ENCODE measurements at places on chromosomes 5 and 9. TPM values are rescaled to one million over a fixed set of nuclear protein-coding genes. Genes with fewer than 3 reads are reported as not detected.

The TRIM36 gene
- polyA plus RNA-seq, result 0.06 TPM

The WHRN gene
- 19.4 TPM for polyA plus RNA-seq

The GABRA1 gene
- not detected for polyA plus RNA-seq

The CREBRF gene
- 29.7 TPM for polyA plus RNA-seq

The CARD6 gene
- polyA plus RNA-seq, result 0.72 TPM

The SEMA6A gene
- polyA plus RNA-seq, result not detected

GRCh38 chr9:68750255-68750654 lies 45.2 kb downstream of the PIP5K1B start:
- H3K27me3 ChIP-seq, result no peaks in the 10 kb centered on the region
- H3K27ac ChIP-seq, result no peak overlapping the region
- H3K4me3 ChIP-seq, result no peak overlapping the region
- H3K36me3 ChIP-seq, result no peaks in the 10 kb centered on the region
- DNase-seq, result no peak

DNA sequence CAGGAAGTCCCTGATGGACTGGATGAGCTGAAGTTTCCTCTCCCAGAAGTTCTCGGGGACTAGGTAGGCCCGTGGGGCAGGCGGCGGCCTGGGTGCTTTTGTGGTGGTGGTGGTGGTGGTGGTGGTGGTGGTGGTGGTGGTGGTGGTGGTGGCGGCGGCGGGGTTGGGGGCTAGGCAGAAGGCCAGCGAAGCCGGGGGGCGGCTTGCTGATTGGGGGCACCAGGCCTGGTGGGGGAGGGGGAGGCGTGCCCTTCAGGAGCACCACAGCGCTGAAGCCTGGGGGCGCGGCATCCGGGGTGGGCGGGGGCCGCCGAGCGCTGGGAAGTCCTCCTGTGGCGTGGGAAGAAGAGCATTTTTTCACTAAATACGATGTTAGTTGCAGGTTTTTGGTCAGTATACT lies 26.9 kb downstream of the SPATA31C1 start:
- H3K36me3 ChIP-seq, result no peaks in the 10 kb centered on the region
- H3K27ac ChIP-seq, result no peak overlapping the region
- DNase-seq, result no peak
- no peaks in the 10 kb centered on the region for H3K27me3 ChIP-seq
- H3K4me1 ChIP-seq, result no peaks in the 10 kb centered on the region

DNA sequence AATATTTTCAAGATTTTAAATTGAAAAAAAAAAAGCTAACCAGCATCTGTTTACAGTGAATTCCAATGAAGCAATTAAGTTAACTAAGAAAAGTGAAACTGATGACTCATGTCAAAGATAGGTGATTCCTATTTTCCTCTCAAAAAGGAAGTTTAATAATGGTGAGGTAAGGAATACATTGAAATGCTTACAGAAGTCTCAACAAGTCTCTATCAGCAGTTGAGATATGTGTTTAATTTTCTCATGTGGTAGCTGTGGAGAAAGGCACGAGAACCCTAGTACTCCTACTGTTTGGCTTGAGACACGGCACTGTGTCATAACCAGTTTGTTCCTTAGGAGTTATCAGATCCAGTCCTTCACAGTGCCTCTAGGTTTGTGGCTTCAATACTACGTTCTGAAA lies 114.5 kb downstream of the SLC25A46 start:
- no peaks in the 10 kb centered on the region for H3K4me1 ChIP-seq
- DNase-seq, result no peak
- H3K36me3 ChIP-seq, result no peaks in the 10 kb centered on the region
- no peaks in the 10 kb centered on the region for H3K27me3 ChIP-seq
- H3K4me3 ChIP-seq, result no peak overlapping the region

DNA sequence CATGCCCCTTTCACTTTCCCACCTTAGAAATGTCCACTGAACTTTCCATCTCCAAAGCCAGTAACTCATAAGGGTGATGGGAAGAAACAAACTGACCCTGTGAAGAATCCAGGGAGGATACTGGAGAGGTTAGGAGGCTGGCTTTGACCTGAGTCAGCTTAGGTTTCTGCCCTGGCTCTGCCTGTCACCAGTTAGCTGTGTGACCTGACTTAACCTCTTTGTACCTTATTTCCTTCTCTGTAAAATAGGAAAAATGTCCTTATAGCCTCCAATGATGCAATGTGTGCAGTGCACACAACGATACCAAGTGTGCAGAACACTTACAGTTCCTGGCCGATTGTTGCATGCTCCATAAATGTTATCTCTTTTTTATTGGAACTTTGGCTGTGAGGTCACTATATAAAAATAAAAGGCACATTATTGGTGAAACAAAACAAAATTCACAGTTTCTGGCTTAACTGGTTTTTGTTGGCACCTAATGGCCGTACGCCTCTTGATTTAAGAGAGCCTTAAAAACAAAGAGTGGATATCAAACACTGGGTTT lies 37.8 kb downstream of the GABRP start:
- no peaks in the 10 kb centered on the region for H3K36me3 ChIP-seq
- no peak overlapping the region for H3K27ac ChIP-seq
- no peak for DNase-seq

DNA sequence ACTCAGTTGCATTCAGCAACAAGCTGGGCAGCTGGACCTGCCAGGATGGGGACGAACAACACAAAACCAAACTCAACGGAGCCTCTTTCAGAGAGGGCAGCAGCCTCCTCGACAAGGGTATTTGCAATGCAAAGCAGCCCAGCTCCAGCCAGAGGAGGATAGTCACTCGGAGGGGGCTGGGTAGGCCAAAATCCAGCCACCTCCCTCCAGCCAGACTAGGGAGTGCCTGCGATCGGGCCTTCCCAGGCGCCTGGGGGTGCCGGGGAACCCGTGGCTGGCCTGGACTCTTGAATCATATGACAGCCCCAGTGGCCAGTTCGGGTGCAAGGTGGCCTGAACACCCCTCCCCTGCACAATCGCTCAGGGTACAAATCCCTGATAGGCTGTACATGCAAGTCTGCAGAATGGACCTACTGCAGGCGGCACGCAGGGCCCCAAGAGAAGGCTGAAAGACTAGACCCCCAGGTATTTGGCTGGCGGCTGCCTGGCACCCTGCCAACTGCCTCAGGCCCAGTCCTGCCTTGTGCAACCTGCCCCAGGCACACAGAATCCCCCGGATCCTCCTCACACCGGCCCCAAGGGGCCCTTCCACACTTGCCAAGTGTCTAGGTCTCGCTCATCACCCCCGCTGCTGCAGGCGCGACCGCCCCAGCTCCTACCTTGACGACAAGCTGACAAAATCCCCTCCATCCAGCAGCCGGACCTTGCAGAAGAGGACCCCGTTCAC lies 1.3 kb downstream of the EEIG1 start:
- peak; percentile 70 for DNase-seq
- no peaks in the 10 kb centered on the region for H3K27me3 ChIP-seq
- no peaks in the 10 kb centered on the region for H3K36me3 ChIP-seq
- H3K4me1 ChIP-seq, result peaks cover 74% of the 10 kb centered on the region

DNA sequence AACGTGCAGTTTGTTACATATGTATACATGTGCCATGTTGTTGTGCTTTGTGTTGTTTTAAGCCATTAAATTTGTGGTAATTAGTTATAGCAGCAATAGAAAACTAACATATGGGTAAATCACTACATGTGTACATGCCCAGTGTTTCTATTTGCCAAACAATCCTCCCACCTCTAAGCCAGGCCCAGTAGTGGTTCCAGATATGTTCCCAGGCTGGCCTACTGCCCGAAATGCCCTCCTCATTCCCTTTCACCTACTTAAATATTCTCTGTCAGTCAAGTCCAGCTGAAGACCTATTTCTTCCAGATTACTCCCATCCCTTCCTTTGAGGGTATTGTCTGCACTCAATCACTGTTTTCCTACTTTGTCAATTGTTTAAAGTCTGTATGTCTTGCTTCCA lies 24.1 kb upstream of the AGGF1 start:
- no peaks in the 10 kb centered on the region for H3K27me3 ChIP-seq
- DNase-seq, result no peak
- H3K27ac ChIP-seq, result no peak overlapping the region
- H3K4me1 ChIP-seq, result no peaks in the 10 kb centered on the region

DNA sequence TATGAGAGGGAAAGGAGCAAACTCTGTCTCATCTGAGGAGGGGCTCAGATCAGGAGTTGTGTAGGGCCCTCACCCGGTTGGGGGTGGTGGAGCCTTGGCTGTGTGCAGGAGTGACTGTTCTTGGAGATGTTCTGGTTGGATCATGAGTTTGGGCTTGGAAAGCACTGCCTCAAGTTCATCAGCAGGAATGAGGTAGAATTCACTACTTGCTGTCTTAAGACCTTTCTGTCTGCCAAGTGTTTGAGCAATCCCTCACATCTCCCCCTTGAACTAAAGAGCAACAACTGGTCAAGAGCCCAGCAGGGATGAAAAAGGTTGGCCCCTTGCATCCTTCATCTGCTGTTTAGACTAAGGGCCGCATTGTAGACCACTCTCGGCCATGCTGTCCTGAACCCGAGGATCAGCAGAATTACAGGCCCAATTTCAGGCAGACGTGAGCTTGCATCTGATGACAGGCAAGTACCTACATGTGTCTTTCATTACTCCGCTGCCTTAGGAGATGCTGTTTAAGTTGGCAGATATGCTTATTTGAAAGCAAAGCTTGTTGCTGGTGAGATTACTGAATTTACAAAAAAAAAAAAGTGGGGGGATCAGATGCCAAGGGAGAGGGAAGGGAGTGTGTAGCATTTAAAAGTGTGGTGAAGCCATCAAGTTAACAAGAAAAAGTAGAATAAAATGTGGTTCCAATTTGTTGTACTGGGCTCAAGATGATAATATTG lies 36.4 kb downstream of the PIK3R1 start:
- H3K4me1 ChIP-seq, result peaks cover 34% of the 10 kb centered on the region
- H3K36me3 ChIP-seq, result no peaks in the 10 kb centered on the region
- no peak overlapping the region for H3K4me3 ChIP-seq
- no peak for DNase-seq
- no peaks in the 10 kb centered on the region for H3K27me3 ChIP-seq

- peaks cover 51% of the 10 kb centered on the region for H3K4me1 ChIP-seq
- H3K36me3 ChIP-seq, result no peaks in the 10 kb centered on the region
- peak overlapping the region; percentile 18 for H3K4me3 ChIP-seq
- H3K27me3 ChIP-seq, result no peaks in the 10 kb centered on the region
- DNase-seq, result peak; percentile 91
- H3K27ac ChIP-seq, result peak overlapping the region; percentile 47
These were observed 3.0 kb upstream of the FUT7 start for GRCh38 chr9:137034709-137035506.

DNA sequence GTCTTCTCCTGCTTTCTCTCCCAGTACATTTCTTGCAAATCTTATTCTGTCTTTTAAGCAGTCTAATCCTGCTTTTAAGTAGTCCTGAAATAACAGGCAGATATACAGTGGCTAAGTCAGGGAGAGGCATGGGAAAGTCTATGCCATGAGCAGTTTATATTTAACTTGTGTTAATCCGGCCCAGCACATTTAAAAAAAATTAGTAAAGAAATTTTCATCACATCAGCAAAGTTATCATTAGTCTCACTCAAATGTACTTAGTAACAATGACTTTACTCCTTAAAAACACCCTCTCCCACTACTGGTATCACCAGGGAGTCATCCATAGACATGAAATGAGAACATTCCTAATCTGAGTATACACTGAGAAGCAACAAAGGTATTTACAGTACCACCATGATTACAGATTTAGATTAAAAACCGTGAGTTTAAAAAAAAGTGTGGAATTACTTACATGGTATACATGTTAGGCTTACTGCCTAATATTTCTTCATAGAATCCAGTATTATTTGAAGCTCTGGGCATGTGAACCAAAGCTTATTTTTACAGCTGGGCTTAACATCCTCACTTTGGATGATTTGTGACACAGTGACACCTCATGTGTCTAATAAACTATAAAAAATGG lies 75.9 kb upstream of the DAB2 start:
- no peaks in the 10 kb centered on the region for H3K27me3 ChIP-seq
- no peak for DNase-seq
- H3K36me3 ChIP-seq, result no peaks in the 10 kb centered on the region
- no peaks in the 10 kb centered on the region for H3K4me1 ChIP-seq

DNA sequence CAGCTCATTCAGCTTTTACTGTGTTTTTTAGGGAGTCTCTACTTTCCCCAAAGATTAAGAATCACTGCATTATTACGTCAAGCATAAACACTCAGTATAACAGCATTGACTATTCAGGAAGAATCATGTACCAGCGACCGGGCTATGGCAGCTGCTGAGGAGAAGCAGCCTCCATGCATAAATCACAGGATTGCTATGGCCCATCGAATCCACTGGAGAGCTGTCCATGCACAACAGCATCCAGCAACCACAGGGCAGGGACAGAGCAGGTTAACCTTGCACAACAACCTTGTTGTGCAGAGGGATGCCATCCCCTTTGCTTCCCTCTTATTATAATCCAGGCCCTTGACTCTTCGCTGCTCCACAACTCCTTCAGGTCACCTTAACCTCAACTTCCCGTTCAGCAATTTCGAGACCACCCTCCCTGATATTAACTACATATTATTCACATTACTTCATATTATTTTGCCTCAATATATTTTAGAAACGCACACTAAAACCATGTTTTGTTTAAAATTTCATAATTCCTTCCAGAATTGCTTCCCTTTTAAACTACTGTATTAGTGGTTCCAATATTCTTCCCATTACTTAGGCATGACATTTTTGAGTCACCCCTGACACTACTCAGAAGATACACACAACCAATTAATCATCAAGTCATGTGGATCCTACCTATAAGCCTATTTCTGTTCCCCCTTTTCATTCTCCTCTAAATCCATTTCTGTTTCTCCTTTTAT lies 991 bp downstream of the IARS1 start:
- H3K4me3 ChIP-seq, result peak overlapping the region; percentile 89
- peak; percentile 15 for DNase-seq
- H3K4me1 ChIP-seq, result peaks cover 24% of the 10 kb centered on the region
- peaks cover 2% of the 10 kb centered on the region for H3K36me3 ChIP-seq

GRCh38 chr5:16744164-16744880 lies 127.5 kb upstream of the RETREG1 start:
- H3K27me3 ChIP-seq, result no peaks in the 10 kb centered on the region
- no peak for DNase-seq
- H3K4me1 ChIP-seq, result no peaks in the 10 kb centered on the region

- H3K27me3 ChIP-seq, result no peaks in the 10 kb centered on the region
- H3K27ac ChIP-seq, result no peak overlapping the region
- no peak for DNase-seq
- no peaks in the 10 kb centered on the region for H3K4me1 ChIP-seq
These were observed 15.6 kb downstream of the PSD2 start for GRCh38 chr5:139811274-139811607.

GRCh38 chr5:157108976-157109375 lies at the start of gene HAVCR2:
Gene HAVCR2, minus strand, starts transcription at chr5:157109044. Its CDS starts 61 bp downstream, at chr5:157108983.
- peak within 1 kb of the TSS; percentile 86 for H3K27ac ChIP-seq
- peak within 1 kb of the TSS; percentile 25 for H3K4me3 ChIP-seq
- peaks cover 37% of the 10 kb centered on the region for H3K4me1 ChIP-seq
- H3K27me3 ChIP-seq, result no peaks in the 10 kb centered on the region

- no peak for DNase-seq
- peaks cover 14% of the 10 kb centered on the region for H3K4me1 ChIP-seq
- H3K27me3 ChIP-seq, result no peaks in the 10 kb centered on the region
- H3K27ac ChIP-seq, result no peak overlapping the region
- H3K36me3 ChIP-seq, result no peaks in the 10 kb centered on the region
- no peak overlapping the region for H3K4me3 ChIP-seq
These were observed 4.2 kb downstream of the CDC14B start for GRCh38 chr9:96615411-96615810.

- H3K36me3 ChIP-seq, result no peaks in the 10 kb centered on the region
- H3K27ac ChIP-seq, result no peak overlapping the region
- H3K4me3 ChIP-seq, result no peak overlapping the region
- no peaks in the 10 kb centered on the region for H3K27me3 ChIP-seq
- no peak for DNase-seq
These were observed 498.0 kb downstream of the PRDM9 start for GRCh38 chr5:24005384-24005783.

GRCh38 chr5:175892015-175892800 lies 20.8 kb downstream of the CPLX2 start:
- no peak overlapping the region for H3K27ac ChIP-seq
- peaks cover 26% of the 10 kb centered on the region for H3K27me3 ChIP-seq
- peaks cover 28% of the 10 kb centered on the region for H3K4me1 ChIP-seq
- H3K36me3 ChIP-seq, result no peaks in the 10 kb centered on the region
- no peak for DNase-seq
